NCI-H1092 (cell line): ENCODE measurements at places on chromosomes 16 and 17.

- no peak for DNase-seq
Observed at GRCh38 chr17:13593757-13594156, 8.0 kb downstream of the HS3ST3A1 start.

GRCh38 chr16:19808061-19808641, 76.5 kb downstream of the GPRC5B start:
- no peak for DNase-seq

DNA sequence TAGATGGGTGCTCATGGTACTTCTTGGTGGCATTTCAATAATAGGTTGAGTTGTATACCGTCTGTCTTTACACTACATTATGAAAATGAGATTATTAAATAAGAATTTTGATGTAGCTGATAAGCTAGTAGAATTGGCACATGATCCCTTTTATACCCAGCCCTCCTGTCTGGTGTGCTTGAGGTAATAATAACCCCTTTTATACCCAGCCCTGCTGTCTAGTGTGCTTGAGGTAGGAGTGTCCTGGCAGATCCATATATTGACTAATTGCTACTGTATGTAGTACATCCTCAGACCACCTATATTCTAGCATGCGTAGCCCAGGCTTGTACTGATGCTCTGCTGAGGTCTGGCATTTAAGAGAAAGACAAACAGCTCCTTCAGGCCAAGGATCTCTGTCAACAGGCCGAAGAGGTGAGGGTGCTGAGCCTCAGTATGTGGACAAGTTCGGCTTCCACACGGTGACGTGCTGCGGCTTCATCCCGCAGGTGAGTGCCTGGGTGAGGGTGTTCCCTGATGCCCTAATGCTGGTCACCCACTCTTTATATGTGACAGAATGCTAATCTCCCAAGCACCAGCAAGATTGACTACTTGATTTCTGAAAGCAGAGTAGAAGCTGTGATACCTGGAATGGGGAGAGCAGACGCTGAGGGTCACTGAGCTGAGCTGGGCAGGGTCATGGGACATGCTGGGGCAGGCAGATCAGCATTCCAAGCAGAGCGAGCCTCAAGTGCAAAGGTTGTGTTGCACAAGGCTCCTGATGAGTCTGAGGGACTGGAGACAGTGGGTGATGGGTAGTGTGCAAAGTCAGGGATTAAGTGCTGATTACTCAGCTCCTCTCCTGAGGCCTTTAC, 5.7 kb downstream of the FN3K start:
- no peak for DNase-seq

GRCh38 chr17:65587534-65588180, 26.2 kb upstream of the AXIN2 start:
- DNase-seq = no peak

DNA sequence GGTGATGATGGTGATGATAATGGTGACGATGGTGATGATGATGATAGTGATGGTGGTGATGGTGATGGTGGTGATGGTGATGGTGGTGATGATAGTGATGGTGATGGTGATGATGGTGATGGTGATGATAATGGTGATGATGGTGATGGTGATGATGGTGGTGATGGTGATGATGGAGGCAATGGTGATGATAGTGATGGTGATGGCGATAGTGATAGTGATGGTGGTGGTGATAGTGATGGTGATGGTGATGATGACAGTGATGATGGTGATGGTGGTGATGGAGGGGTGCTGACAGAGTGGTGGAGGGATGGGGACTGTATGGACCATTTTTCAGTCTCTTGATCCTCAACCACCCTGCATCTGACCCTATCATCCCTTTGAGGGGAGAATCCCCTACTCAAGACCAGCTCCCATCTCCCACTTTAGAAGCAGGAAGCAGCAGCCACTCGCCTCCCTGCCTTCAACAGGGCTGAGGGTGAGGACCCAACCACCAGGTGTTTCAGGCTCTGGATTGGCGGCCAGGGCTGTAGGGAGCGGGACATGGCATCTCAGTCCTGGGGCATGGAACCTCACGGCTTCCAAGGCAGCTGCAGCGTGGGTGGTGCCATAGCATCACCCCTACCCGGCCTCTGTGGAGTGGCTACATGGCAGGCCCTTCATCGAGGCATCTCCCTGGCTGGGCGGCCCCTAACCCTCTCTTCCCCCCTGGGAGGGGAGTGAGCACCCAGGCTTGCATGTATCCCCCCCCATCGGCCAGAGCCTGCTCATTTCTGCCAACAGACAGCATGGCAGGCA, 4.5 kb downstream of the FSCN2 start:
- DNase-seq = no peak

- DNase-seq = no peak
Observed at GRCh38 chr17:28553000-28553505, 629 bp upstream of the UNC119 start.

DNA sequence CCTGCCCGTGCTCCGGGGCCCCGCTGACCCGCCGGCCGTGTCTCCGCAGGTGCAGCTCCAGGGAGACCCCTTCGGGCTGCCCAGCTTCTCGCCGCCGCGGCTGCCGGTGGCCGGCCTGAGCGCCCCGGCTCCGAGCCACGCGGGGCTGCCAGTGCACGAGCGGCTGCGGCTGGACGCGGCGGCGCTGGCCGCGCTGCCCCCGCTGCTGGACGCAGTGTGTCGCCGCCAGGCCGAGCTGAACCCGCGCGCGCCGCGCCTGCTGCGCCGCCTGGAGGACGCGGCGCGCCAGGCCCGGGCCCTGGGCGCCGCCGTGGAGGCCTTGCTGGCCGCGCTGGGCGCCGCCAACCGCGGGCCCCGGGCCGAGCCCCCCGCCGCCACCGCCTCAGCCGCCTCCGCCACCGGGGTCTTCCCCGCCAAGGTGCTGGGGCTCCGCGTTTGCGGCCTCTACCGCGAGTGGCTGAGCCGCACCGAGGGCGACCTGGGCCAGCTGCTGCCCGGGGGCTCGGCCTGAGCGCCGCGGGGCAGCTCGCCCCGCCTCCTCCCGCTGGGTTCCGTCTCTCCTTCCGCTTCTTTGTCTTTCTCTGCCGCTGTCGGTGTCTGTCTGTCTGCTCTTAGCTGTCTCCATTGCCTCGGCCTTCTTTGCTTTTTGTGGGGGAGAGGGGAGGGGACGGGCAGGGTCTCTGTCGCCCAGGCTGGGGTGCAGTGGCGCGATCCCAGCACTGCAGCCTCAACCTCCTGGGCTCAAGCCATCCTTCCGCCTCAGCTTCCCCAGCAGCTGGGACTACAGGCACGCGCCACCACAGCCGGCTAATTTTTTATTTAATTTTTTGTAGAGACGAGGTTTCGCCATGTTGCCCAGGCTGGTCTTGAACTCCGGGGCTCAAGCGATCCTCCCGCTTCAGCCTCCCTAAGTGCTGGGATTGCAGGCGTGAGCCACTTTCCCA, 5.9 kb downstream of the CTF1 start:
- peak; percentile 48 for DNase-seq

DNA sequence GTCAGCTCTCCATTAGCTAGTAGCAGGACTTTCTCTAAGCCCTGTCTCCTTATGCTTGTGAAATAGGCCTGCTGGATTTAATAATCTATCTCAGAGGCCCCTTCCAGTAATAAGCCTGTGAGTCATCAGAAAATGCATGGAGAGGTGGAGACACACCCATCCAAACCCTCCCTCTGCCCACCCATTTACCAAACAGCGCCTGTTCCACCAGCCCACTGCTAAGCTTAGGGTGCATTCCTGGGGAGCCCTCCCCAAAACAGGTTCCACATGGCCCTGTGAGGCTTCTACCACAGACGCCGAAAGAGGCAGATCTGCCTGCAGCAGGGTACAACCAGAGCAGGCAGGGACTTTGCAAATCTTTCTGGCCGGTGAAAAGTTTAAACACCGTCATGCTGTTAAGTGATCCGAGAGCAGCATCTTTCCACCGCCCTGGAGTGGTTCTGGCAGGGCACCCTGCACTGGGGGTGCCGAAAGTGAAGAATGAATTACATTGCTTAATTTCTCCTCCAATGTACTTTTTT, 99.3 kb downstream of the GAS7 start:
- DNase-seq = no peak

DNA sequence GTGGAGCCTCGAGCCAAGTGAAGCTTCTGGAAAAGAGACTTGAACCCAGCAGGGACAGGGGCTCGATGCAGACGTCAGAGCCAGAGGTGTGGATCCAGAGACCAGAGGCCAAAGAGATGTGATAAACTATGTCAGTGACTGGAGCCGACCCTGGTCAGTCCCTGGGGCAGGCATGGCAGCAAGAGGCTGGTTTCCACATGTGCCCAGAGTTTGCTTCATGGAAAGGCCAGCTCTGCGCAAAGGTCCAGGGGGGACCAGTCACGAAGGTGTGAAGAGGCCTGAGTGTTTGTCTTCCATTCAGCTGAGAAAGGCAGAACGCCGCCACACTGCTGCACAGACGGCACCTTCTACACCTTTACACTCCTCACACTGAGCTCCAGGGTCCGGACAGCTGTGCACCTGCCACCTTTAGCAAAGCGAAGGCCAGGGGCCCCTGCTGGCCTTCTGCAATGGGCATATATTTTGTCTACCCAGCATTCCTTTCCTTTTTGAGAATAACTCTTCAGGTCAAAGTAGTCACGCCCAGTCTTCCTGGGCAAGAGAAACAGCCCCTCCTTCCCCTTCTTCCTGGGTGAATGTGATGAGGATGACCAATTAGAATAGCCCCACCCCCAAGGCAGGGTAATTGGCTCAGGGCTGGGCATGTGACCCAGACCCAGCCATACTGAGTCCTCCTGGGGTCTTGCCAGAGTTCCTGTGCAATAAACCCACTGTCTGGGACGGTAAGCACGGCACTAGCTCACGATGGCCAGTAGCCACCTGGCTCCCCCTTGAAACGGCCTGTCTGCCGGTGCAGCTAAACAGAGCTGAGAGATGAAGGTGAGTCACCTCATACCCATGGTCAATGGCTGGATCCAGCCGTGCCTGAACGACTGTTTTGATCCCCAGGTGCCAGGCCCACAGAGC, 2.3 kb upstream of the RPH3AL start:
- no peak for DNase-seq

GRCh38 chr17:18246880-18247612, 11.5 kb downstream of the FLII start:
- peak; percentile 3 for DNase-seq

DNA sequence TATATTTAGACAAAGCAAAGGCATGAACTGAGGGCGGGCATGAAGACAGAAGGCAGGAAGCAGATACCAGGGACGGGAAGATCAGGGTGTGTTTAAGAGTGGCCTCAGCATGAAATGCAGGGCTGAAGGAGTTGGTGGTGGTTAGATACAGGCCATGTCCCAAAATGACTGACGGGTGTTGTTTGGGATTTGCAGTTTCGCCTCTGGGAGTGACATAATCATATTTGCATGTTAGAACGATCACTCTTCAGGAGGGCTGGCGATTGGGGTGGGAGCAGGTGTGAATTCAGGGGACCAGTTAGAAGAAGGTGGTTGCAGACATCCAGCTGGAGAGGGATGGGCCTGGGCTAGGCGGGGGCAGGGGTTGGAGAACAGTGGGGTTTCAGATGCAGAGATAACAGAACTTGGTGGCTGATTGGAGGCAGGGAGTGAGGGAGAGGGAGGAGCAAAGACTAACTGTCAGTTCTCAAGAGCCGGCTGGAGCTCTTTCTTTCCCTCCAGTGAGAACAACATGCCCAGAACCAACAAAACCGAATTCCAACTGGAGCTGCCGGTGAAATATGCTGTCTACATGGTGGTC, 27.2 kb upstream of the ITGAX start:
- DNase-seq = no peak

- no peak for DNase-seq
Observed at GRCh38 chr16:47924950-47925349, 230.8 kb downstream of the ABCC12 start.

DNA sequence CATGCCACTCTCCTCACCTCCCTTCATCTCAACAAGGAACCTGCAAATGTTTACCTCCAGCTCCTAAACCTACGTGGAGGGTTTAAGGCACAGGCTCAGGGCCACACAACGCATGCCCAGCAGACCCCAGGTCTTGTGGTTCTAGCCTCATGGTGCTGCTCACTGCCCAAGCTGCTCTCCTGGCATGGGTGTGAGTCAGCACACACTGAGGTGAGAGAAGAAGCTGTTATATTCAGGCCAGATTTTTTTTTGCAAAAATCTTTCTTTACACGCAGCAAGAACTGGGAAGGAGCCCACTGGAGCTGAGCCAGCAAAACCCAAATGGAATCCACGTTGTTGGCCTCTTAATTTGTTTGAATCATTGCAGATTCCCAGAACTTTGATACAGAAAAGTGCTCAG, 5.5 kb upstream of the C16orf96 start:
- DNase-seq = no peak

DNA sequence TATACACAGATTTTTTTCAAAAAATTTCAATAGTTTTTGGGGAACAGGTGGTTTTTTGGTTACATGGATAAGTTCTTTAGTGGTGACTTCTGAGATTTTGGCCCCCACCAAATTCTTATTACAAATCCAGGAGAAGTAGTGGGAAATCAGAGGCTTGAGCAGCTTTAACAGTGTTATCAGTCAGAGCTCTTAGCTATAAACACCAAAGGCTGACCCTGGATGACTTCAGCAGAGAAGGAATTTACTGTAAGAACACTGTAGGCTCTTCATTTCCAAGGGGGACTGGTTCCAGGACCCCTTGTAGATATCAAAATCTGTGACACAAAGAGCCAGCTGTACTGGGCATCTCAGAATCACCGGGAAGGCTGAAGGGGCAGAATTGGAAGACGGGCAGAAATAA, 17.8 kb downstream of the MPHOSPH6 start:
- DNase-seq = no peak

- peak; percentile 68 for DNase-seq
Observed at GRCh38 chr17:41666237-41666641, 22.4 kb upstream of the EIF1 start.

- no peak for DNase-seq
Observed at GRCh38 chr16:12225255-12225654, 248.7 kb downstream of the SNX29 start.

- peak; percentile 13 for DNase-seq
Observed at GRCh38 chr17:55420776-55421178, 858 bp downstream of the MMD start.

GRCh38 chr16:20002936-20003335, 70.8 kb downstream of the GPR139 start:
- DNase-seq = no peak

DNA sequence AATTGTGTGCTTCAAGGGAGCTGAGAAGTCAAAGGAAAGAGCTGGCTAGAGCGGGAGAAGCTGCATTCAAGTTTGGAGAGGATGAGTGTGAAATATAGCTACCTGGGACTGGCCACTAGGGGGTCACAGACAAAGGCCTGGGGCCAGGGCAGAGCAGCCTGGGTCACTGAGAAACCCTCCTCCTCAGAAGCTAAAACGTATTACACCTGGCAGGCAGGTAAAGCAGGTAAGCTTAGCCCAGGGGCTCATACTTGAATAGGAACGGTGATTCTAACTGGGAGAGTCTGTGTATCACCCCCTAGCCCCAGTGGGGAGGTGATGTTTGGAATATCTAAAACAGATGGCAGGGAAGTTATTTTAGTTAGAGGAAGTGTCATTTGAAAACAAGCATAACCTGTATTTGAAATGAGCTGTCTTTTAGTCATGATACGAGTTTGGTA, 6.8 kb downstream of the KRT37 start:
- DNase-seq = no peak
